Astrocyte of the spinal cord (primary cell): ENCODE measurements at places on chromosomes 4 and X.

DNA sequence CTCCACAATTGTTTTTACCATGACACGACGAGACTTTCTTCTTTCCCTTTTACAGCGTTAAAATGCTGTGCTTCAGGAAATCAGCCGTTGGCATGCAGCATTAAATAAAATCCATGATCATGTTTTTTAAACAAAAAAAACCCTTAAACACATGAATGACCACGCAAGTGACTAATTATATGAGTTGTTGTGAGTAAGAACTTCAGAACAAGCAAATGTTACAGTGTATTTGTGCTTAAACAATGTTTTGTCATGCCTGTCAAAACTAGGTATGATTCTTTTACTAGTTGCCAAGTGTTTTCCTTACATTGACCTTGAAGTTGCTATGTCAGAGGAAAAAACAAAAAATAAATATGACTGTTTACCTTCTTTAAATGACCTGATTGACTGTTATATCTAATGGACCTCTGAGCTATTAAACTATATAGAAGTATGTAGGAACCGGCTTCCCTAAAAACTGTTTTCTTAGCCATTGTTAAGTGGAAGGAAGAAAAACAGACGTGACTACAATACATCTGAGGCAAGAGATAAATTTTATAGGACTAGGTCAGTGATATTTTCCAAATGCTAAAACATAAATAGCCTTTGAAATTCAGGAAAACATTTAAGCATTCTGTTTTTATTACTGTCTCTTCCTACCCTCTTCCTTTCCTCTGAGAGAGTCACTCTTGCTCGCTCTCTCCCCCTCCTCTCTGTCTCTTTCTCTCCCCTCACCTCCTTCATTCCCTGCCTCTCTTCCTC lies 197.1 kb downstream of the PALLD start:
- DNase-seq, result no peak

DNA sequence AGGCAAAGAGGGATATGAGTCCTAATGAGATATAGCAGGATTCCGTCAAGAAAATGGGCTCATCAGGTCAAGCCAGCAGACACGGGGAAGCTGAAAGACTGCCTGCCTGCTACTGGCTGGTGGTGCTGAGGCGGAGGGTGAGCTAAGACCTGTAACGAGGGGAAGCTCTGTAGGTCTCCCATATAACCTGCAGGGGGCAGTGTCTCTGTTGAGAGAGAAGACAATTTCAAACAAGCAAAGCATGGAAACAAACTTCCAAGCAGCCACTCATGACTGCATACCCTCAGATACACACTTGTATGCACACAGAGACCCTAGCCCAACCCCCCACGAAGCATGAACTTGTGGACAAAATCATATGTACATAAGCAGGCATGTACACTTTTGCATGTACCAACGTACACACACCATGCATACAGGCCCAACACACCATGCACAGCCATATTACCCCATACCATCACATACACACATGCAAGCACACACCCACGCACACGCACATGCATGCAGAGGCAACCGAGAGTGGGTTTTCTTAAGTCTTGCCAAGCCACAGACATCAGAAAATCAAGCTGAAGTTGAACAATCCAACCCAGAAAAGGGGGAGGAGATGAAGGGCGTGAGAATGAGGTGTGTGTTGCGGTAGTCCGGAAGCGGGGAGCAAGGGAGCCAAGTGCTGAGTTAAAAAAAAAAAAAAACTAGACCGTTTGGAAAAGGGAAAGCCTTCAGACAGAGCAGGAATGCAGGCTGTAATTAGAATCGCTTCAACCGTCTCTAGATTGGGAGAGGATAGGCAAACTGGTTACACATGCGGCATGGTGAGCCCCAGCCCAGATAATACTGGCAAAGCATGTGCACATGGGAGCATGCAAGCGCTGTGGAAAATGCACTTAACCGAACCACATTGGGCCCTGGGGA lies 71.0 kb downstream of the PJA1 start:
- peak; percentile 56 for DNase-seq

DNA sequence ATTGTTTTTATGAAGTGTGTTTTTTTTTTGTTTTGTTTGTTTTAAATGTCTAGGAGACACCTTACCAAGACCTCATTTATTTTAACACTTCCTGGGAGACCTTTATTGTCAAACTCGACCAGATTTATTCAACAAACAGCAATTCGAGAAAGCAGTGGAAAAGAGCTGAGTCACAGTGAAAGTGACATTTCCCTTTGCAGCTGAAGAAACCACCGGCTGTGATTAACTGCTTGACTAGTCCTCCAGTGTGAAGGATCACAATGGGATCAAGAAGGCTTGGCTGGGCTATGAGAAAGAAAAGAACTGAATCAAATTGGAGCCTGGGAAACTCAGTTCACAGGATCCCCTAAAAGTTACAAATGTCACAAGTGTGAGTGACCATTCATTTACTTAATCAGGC lies 11.9 kb upstream of the ADH7 start:
- DNase-seq, result peak; percentile 45

DNA sequence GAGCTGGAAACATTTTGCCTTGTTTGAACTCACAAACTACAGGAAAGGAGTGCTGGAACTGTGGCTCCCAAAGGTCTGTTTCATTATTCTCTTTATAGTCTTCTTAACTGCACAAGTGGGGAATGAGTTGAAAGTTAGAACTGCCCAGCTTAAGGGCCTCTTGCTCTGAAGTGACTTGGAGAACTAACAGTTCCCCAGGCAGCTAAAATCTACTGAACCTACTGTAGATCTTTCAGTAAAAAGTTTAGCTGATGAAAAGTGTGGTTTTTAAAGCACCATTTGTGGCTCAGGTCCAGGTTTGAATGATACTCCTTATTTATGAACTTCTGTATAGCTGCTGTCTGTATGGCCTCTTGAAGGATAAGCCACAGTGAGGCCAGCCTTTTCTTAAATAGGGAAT lies 353.8 kb downstream of the MAPK10 start:
- DNase-seq, result no peak

DNA sequence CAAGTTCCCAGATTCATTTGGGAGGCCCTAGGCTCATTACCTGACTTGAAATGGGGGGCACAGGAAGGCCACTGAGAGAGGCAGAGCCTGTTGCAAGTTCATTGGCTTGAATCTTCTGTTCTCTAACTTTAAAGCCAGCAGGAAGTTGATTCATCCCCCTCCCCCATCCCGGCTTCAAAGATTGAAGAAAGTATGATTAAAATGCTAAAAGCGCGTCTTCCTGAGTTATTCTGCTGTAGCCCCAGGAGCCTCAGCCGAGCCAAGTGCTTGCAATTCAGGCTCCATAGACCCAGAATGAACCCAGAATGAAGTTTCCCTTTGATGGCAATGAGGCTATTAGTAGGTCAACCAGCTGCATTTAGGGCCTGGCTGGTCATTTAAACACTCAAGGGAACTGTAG lies 14.7 kb downstream of the CHST7 start:
- DNase-seq, result peak; percentile 82

- DNase-seq, result peak; percentile 65
Observed at GRCh38 chr4:96649536-96649935, 809.6 kb downstream of the PDHA2 start.

DNA sequence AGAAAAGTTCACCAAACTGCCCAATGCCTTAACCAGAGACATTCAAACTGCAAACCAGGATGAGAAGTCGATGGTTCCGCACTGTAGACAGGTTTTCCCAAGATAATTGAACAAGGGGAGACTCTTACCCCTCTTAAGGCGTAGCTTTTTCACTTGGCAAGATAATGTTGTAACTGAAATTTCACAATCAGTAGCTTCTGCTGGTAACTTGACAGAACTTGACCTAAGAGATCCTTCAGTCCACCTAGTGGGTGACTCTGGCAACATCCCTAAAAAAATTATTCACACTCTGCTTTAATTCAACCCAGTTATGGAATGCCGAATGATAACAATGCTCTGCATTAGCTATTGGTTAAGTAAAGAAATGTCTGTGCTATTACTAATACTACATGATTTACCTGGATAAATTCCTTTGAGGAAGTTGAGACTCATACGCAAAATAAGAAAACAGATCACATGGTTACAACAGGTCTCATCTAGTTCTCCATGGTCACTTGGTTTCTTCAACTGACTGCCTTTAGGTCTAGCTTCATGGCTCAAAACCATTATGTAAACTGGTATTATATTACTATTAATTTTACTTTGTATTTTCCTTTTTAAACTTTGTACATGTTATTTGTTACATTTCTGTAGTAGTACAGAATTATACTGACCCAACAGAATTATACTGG lies 9.1 kb downstream of the ELF2 start:
- DNase-seq, result peak; percentile 30

GRCh38 chr4:186260504-186261448 lies 5.2 kb upstream of the F11 start:
- no peak for DNase-seq

DNA sequence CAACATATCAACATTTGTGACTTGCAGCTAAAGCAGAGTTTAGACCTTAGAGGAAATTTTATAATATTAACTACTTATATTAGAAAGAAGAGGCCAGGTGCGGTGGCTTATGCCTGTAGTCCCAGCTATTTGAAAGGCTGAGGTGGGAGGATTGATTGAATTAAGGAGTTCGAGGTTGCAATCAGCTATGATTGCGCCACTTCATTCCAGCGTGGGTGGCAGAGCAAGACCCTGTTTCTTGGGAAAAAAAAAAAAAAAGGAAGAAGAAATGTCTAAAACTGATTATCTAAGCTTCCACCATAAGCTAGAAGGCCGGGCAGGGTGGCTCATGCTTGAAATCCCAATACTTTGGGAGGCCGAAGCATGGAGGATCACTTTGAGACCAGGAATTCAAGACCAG lies 42.0 kb upstream of the USP9X start:
- DNase-seq, result no peak

DNA sequence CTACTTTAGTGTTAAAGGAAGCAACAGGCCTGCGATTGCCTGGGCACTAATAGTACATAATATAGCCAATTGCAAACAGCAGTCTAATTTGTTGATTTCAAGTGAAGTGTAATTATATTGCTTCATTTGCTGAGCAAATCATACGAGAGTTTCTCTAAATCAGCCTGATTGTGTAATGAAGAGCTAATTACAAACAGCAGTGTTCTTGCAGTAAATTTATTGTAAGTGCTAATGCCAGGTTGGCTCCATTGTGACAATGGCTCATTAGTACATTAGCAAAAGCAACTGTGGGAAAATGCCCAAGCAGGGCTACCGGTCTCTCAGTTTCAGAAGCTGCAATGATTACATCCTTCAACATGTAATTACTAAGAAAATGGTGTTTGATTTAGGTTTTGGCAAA lies 591.5 kb downstream of the GALNTL6 start:
- DNase-seq, result no peak

DNA sequence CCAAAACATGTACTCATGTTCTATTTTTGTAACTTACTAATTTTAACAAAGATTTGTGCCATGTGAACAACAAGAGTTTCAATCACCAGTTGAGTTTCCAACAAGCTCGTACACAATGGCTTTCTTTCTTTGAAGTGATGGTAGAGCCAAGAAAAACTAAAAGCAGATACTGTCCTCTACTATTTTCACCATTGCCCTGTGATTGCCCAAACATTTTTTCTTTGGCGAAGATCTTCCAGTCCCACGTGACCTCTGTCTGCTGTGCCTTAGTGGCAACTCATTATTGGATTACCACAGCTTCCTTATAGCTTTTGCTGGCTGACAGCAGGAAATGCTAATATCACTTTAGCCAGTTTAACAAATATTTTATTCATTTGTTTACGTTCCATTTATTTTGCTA lies 1147.1 kb downstream of the STIM2 start:
- DNase-seq, result no peak

DNA sequence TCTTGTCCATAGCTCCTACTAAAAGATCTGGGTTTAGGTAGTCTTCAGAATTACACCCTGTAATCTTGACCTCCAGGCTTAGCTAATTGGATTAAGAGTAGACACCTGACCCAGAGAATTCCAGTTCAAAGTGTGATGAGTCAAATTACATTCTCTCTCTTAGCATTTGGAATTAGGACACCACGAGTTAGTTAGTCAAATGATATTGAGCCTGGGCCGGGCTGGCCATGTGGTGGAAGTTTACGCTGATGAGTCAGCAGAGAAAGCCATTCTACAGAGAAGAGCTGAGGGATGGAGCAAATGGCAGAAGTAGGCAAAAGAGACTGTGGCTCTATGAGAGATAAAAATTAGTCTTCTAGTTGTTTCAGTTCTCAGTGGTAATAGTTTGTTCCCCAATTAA lies 31.1 kb downstream of the CEP44 start:
- peak; percentile 61 for DNase-seq

GRCh38 chr4:42101446-42101975 lies 50.9 kb downstream of the BEND4 start:
- peak; percentile 5 for DNase-seq

DNA sequence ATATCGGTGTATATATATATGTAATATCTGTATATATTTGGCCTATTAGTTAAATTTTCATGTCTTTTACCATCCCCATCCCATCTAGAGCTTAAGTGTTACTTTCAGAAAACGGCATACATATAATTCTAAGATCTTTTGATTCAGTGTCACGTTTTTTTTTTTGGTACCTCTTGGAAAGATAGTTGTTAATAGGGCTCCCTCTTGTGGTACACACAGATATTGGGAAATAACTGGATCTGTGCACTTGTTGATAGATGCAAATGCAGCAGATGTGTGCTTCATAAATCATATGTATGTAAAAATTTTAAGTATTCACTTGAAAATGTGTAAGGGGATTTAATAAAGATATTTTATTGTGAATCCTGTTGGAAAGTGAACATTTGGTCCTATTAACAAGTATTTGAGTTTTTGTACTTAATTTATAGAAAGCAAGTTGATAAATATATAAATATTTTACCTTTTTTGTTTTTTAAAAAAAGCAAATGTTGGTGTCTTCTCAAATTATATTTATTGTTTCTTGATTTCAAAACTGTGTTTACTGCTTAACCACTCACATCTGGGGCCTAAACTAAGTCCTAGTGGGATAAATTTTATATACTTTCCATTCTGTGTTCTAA lies 74.7 kb downstream of the PAQR3 start:
- DNase-seq, result peak; percentile 86

DNA sequence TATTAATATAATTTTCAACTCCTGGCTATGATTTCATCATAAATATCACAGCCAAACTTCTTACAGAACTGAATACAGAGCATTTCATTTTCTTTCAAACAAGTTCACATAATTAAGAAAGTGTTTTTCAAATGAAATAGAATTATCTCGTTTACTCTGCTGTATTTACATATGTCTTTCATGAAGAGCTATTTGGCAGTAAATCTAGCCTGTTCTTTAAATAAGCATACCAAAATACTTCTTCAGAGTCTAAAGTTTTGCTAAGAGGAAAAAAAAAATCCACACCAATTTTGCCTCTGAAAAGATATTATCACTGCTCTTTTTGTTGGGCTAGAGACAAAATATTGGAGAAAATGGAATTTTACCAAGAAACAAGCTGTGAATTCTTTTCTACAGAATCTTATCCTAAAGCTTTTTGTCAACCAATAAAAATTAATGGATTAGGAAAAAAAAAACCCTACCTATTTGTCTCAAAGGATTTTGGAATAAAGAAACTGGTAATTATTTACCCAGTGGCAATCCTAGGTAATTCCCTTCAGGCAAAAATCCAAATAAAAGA lies 287.9 kb upstream of the NR3C2 start:
- DNase-seq, result no peak

DNA sequence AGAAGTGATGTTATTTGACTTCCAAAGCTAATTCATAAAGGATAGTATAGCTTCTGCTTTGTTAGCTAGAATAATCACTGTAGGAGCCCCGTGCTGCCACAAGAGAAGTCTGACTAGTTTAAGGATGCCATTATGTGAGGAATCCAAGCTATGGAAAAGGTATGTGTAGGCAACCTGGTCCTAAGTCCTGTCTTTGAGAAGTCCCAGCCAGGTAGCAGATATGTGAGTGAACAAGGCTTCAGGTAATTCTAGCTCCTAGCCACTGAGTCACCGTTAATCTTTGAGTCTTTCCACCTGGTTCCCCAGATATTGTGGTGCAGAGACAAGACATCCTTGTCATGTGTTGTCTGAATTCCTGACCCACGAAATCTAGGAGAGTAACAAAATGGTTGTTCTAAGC lies 55.5 kb downstream of the BMP3 start:
- no peak for DNase-seq
